ENCODE measurements at places on chromosomes 13 and 19. TPM values are rescaled to one million over a fixed set of nuclear protein-coding genes. Genes with fewer than 3 reads are reported as not detected.
A peak's percentile ranks its signal among the peaks of the same experiment; 100 is the strongest.

- DNase-seq, result no peak
These were observed 19.7 kb upstream of the JUND start for GRCh38 chr19:18300930-18301717.

DNA sequence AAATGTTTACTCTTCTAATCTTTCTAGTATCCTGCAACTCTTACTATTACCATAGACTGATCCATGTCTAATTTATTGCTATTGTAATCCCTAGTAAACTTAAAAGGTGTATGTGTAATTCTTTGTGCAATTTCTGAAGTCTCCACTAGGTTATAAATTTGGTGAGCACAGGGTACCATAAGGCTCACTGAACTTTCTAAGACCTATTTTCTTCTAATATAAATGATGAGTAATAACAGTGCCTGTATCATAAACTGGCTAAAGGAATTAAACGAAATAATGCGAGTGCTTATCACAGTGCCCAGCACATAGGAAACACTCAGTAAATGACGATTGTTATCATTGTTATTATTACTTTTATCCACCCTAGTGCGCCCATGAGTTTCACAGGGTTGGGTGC lies 119.1 kb downstream of the KLF12 start:
- no peak for DNase-seq

The IFNL1 gene
- total RNA-seq, result not detected

- DNase-seq, result no peak
These were observed 42.1 kb upstream of the GAS6 start for GRCh38 chr13:113905942-113906341.

GRCh38 chr13:101150998-101151397 lies 265.3 kb downstream of the NALCN start:
- DNase-seq, result no peak

- peak; percentile 64 for DNase-seq
These were observed 2.3 kb downstream of the SLC46A3 start for GRCh38 chr13:28716511-28716910.

The NRTN gene
- 0.94 TPM for total RNA-seq

- peak; percentile 13 for DNase-seq
These were observed 10.1 kb downstream of the OR1I1 start for GRCh38 chr19:15091918-15092753.

The BICRA gene
- total RNA-seq, result 2.1 TPM

DNA sequence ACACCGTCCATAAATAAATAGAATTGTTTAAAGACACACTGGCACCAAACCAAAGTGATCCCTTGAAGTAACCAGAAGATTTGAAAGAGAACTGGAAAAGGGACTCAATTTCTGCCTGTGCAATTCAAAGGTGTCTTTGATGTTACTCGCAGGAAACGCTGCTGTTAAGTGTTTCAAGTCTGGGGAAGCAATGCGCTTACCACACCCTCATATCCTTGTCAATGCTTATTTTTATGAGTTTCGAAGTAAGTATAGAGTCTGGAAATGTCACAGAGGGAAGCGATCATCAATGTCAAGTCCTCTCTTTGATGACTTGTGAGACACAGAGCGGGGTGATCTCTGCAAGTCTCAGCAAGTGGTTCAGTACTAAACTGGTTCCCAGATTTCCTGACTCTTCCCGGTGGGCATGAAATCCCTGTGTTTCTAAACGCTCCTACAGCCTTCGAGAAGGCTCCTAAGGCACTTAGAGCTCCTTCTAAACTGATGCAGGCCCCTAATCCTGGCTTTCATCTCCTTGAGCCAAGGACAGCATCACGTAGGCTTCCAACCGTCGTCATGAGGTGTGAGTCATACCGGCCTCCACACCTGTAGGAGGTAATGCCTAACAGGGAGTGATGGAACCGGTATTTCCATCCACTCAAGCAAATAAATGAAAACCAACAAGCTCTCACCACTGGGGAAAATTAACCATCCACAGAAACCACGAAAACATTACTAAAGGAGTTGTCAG lies 22.8 kb downstream of the SYDE1 start:
- no peak for DNase-seq

DNA sequence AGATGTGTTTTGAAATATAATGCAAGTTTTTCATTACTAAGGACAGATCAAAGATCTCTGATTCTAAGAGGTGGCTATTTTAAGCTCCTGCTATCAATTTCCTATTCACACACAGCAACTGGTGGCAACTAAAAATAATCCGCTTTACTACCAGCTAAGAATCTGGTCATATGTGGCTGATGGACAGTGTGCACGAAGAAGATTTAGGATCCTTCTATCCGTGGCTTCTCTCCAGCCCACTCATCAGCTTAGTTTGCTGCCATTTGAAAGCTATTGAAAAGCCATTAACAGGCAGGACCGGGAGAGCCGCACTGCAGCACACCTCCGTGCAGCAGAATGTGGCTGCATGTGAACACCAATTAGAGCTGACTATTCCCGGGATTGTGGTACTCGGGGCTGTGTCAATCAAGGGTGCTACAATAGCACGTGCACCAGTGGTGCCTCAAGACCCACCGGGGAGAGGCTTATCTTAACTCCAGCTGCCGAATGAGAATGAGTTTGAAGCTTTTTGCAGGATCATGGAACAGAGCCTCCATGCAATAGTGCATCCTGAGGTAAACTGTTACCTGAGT lies at the start of gene MYO16:
MYO16 (plus strand) TSS at position 431 of the 572 bp plus-strand sequence. CDS start 234 bp downstream, outside the sequence.
- DNase-seq, result no peak

GRCh38 chr19:41064974-41065569 lies 23.2 kb upstream of the CYP2A13 start:
- DNase-seq, result no peak

DNA sequence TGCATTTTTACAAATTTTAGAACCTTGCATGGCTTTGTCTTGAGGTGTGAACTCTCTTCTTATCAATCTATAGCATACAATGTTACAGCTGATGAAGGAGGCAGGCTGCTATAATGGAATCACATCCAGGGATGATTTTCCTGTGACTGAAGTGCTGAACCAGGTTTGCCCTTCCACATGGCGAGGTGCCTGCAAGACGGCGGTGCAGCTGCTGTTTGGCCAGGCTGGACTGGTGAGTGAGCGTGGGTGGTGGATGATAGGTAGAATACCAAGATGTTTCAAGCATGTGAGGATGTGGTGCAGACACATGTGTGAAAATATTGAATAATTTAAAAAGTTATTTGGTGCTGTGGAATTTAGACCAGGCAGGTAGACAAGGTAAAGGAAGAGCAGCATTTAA lies 34.9 kb upstream of the GPI start:
- no peak for DNase-seq

The ICAM4 gene
- not detected for total RNA-seq

GRCh38 chr19:16736709-16737108 lies 17.1 kb downstream of the NWD1 start:
- no peak for DNase-seq

The F10 gene
- total RNA-seq, result 0.12 TPM

GRCh38 chr19:15265214-15265849 lies 33.1 kb upstream of the EPHX3 start:
- DNase-seq, result no peak

The GRIK5 gene
- 2.5 TPM for total RNA-seq

DNA sequence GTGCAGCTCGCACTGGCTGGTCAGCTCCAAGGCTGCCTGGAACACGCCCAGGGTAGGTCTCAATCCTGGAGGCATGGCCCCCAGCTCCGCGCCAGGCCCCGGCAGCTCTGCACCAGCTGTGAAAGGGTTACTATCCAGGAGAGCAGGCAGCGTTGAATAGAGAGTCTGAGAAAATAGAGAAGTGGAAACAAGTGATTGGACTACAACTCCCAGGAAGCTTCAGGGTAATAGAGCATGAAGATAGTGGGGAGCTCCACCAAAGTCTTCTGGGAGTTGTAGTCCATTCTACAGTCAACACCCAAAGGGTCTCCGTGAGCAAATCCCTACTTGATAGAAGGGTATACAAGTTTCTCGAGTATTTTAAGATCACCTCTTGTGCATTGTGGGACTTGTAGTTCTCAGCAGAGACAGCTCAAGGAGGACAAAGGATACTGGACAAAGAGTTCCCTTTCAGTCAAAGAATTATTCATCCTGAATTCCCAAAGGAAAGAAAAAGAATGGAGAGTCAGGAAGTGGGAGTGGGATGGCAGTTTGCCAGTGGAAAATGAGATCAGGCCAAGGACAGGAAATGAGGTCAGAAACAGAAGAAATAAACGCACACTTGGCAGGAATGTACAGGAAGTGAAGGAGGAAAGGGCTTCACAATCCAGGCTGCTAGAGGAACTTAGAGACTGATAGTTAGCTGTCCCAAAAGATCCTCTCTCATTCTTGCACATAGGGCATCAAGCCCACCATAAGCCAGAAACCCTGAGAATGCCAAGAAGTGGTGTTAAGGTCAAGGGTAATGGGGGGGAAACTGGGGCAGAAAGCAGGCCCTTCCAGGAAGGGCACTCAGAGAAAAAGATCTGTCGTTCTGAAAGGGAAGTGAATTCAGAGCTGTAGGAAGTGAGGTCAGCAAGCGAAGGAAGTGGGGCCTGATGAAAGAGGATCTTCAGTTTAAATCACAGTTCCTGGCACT lies 5.5 kb upstream of the MAMSTR start:
- DNase-seq, result peak; percentile 39

- no peak for DNase-seq
These were observed 3.4 kb upstream of the FCGBP start for GRCh38 chr19:39937787-39938186.

GRCh38 chr19:12695997-12696365 lies 450 bp downstream of the FBXW9 start:
- DNase-seq, result no peak

The TPTE2 gene
- not detected for total RNA-seq

DNA sequence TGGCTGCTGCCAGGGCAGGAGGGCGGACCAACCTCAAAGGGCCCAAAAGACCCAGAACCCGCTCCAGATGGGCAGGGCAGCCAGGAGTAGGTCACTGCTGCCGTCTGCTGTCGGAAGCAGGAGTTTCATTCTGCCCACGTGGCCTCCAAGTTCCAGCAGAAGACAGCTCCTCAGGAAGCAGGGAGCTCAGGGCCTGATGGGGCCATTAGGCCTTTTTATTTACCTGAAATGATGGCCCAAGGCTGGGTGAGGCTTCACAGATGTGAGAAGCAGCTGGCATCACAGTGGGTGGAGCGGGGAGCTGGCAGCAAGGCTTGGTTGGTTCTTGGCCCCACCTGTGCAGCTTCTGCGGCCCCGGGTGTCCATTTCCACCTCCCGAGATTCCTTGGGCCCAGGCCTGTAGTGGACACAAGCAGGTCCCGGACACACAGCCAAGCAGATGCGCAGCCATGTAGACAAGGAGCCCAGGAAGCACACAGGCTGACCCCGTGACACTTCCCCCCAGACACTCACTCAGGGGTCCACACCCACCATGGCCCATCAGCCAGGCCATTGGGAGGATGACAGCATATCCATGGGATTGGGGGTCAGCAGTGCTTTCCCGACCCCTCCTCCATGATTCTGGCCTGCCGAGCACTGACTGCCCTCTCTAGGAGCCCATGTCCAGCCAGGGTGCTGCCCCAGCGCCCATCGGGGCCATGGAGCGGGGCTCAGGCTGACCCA lies 26.4 kb downstream of the C13orf46 start:
- no peak for DNase-seq

DNA sequence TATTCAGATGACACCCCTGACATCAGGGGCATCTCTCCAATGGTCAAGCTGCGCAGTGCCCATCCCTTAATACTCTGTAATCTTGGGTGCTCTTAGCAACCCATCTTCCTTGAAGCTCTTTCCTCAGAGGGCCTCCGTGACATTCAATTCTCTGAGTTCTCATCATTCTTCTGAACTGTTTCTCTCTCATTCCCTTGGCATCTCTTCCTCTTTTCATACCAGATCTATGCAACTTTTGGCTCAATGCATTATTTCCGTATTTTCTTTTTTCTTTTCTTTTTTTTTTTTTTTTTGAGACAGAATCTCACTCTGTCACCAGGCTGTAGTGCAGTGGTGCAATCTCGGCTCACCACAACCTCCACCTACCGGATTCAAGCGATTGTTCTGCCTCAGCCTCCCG lies 53.9 kb downstream of the PCDH8 start:
- no peak for DNase-seq

DNA sequence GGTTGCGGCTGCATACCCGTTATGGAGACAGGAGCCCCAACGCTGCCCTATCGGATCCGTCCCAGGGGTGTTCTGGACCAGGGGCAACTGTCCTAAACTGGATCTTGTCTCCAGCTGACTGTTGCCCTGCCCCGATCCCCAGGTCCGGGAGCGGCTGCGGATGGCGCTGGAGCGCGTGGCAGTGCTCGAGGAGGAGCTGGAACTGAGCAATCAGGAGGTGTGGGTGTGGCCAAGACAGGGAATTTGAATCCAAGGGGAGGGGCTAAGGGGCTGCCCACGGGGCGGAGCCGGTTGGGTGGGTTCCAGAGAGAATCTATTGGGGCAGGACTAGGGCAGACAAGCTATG lies 9.9 kb downstream of the PPFIA3 start:
- DNase-seq, result no peak

- peak; percentile 46 for DNase-seq
These were observed 58.6 kb upstream of the POSTN start for GRCh38 chr13:37657134-37657533.

- DNase-seq, result no peak
These were observed 712 bp downstream of the BBC3 start for GRCh38 chr19:47230054-47230920.

The HCST gene
- total RNA-seq, result not detected

DNA sequence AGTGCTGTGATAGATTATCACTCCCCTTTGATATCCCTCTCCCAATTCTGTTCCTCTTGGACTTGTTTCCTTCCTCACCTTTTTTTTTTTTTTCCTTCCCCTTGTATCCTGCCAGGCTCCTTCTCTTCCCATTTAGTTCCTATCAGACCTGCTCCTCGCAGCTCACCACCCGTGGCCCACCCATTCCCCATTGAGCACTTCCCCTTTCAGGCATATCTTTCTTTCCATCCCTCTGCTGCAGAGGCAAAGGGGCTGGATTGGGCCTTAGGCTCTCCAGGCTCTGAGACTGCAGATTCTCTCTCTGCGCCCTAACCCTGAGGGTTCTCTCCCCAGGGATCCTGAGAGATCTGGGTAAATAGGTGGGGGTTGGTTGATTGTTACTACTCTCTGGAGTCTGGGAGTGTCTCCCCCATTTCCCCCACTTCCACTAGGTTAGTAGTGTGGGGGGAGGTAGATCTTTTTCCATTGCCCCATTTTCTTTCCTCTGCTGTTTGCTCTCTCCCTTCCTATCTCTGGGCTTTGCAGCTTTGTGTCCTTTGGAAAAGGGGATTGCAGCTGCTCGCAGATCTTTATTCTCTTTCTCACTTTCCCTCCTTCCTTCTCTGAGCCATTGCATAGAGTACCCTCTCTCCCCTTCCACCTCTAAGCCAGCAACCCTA lies 2.3 kb downstream of the ARHGAP35 start:
- DNase-seq, result no peak

DNA sequence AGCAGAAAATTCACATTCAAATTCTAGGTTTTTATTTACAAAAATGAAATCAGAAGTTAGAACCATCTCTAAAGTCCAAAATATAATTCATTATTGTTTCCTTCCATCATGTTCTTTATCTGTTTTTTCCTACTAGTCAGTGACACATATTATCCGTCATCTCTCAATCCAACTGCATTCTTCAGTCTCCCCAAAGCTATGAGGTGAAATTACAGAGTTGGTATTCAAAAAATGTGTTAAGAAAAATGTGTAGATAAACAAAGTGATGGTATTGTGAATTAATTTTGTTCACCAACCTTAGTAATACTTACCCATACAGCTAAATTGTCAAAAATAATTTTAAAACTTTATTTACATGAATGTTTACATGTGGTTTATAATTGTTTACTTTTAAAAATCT lies 448.7 kb upstream of the MIR17HG start:
- DNase-seq, result no peak

GRCh38 chr19:10286803-10287737 lies at the start of gene ICAM4:
ICAM4 (plus strand) TSS chr19:10286955; CDS start chr19:10287013, 58 bp downstream.
- no peak for DNase-seq

All from epithelial cell of proximal tubule (primary cell).